ENCODE measurements at places on chromosomes 3 and 15.
A peak's percentile ranks its signal among the peaks of the same experiment; 100 is the strongest.

DNA sequence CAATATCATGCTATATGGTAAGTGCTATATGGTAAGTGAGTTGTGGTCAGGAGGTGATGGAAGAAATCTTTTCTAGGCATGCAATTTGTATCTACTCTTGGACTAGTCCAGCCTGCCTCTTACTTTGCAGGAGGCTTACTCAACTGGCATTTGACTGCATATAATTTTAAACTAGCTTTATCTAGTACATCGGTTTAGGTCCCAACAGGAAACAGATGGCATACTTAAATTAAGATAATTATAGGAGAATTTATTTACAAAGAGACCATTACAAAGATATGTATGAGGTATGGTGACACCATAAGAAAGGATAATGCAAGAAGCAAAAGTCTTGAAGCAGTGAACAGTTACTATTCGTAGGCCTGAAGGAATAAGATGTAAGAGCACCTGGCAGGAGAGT is 7.8 kb downstream of the SLC28A2 start:
- DNase-seq = no peak

DNA sequence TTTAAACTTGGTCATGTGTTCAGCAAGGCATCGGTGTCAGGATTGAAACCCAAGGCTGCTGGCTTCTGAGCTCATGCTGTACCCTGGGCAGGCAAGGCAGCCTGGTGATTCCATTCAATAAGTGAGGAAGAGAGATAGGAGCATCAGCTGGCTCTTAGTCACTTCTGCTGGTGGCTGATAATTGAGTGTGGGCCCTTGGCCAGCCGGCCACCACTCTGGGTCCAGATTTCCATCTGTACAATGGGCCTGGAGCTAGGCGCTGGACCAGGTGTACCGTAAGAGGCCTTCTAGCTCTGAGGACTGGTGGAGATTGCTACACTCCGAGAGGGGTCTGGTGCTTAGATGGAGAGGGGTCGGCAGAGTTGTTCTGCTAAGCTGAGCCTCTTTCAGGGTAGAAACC is 4.3 kb downstream of the CD276 start:
- DNase-seq = no peak

DNA sequence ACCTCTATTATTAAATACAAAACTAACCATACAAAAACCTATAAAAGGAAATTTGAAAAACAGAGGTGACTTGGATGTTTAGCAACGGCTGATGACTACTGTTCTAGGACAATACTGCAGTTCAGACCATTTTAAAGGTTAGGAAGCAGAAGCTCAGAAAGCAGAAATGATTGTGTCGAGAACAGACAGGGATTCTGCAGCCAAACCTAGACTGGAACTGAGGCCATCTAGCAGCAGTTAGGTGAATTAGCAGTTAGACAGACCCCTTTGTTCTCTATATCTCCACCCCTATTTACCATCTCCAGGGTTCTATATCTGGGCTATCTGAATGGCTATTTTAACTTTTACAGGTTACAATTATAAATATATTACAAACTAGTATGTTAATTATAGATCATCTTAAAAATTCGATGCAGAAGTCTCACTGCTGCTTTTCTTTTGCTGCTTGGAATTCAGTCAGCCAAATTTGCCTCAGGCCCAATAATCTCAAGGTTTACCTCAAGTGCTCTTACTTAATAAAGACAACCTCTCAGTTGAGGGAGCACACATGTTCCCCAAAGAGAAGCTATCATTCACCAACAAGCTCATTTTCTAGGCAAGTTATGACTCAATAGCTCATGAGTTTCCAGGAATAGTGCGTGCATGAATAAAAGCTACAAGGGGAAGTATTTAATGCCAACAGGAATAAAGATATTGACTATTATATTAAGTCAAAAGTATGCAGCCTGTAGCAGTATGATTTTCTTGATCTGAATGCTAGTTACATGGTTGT is 9.3 kb upstream of the IL1RAP start:
- DNase-seq = peak; percentile 76

DNA sequence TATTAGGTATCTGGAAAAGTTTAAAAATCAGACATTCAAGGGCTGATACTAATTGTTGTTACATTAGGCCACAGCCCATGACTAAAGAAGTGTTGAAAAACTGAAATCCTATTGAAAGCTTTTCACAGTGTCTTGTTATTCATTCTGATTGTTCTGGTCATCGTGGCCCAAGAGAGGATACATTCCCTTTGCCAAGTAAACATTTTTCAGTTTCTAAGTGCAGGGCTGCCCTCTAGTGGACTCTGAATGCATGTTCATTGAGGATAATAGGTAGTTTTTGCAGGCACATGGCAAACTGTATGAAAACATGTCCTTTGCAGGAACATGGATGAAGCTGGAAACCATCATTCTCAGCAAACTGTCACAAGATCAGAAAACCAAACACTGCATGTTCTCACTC is 181.1 kb downstream of the MYRIP start:
- peak; percentile 28 for DNase-seq

DNA sequence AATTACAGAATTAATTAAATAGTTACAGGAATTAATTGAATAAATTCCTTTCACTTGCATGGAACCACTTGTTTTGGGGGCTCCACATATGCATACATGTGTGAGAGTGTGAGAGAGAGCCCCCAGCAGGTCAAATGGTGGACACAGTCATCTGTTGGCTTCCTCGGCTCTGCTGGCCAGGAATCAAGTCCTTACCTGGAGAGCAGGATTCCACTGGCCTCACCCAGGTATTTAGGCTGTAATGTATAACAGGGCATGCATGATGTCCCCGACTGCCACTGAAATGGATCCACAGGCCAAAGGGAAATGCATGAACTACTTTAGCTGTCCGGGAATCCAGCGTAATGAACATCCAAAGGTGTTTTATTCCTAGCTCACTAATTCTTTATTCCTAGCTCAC is 139.7 kb upstream of the SMAD3 start:
- no peak for DNase-seq

All from MV-4-11 (cell line).